ENCODE measurements at places on chromosomes 12 and 14.

GRCh38 chr12:74626397-74626796 lies 88.8 kb downstream of the ATXN7L3B start:
- DNase-seq: no peak

DNA sequence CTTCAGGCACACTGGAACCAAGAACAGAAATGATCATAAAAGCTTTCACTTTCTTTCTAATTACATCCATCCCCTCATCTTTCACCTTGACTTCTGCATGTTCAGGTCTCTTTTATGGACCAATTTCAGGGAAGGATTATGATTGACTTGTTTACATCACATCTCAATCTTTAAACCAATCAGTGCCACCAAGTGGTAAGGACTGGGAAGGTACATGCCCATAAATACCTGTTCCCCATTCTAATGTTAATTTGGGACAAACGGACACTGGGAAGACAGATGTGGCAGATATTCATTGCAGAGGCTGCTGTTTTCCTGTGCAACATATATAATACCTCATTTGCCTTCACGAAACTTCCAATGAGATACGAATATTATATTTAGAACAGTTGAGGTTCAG lies 978.1 kb downstream of the GALC start:
- DNase-seq: no peak

GRCh38 chr14:90649083-90649482 lies 167.1 kb downstream of the TTC7B start:
- DNase-seq: no peak

DNA sequence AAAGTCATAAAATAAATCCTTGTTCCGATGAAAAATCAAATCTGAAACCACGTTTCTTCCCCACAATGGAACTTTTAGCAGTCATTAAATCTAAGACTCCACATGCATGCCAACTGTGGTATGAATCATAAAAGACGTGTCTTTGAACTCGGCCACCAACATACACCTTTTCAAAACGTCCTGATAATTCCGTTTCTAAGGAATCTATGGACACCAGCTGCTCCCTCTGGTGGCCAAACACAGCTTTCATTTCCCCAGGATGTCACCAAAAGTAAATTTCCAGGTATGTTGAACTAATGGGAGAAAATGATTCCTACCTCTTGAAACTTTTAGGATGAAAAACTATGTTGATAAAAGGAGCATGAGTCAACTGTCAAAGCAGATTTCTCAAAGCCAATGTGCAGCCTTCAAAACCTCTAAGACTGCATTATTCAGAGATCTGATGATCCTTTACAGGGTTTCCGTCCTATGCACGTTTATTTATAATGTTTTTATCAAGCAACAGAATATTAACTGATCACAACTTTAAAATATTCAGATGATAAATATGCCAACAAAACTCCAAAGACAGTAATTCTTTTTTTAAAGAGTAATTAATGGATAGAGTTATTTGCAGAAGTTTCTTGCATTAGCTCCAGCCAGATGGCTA lies 96.2 kb downstream of the CIT start:
- no peak for DNase-seq

- peak; percentile 80 for DNase-seq
Observed at GRCh38 chr14:74506411-74506851, 12.9 kb downstream of the ISCA2 start.

DNA sequence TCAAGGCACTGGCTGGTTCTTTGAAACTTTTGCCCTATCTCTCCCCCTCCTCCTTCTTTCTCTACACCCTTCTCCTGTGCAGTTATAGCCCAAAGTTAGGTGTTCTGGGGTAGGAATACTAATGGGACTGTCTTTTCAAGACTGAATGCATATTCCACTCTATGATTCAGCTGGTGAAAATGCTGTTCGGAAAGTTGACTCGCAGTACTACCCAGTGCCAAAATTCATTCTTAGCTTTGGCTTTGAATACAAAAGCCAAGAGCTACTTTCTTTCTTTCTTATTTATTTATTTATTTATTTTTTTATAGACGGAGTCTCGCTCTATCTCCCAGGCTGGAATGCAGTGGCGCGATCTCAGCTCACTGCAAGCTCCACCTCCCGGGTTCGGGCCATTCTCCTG lies 249.2 kb downstream of the ETNK1 start:
- no peak for DNase-seq

GRCh38 chr12:84305144-84305543 lies 607.5 kb downstream of the SLC6A15 start:
- DNase-seq: no peak

GRCh38 chr12:94074980-94075629 lies 73.3 kb upstream of the PLXNC1 start:
- DNase-seq: no peak

GRCh38 chr12:39033782-39034181 lies 128.4 kb upstream of the CPNE8 start:
- DNase-seq: no peak

DNA sequence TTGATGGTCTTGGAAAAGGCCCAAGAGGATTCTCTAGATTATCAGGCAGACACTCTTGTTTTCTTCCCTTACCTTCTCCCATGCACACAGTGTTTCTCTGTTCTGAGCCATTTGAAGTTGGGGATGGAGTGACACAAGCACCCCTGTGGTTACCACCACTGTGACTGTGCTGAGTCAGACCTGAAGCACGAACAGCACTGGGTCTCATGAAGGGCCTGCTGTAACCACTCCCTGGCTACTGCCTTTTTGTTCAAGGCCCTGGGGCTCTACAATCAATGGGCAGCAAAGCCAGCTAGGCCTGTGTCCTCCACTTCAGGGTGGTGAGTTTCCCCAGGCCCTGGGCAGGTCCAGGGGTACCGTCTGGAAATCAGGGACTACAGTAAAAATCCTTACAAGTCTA lies 65.5 kb downstream of the TSPAN8 start:
- DNase-seq: no peak

DNA sequence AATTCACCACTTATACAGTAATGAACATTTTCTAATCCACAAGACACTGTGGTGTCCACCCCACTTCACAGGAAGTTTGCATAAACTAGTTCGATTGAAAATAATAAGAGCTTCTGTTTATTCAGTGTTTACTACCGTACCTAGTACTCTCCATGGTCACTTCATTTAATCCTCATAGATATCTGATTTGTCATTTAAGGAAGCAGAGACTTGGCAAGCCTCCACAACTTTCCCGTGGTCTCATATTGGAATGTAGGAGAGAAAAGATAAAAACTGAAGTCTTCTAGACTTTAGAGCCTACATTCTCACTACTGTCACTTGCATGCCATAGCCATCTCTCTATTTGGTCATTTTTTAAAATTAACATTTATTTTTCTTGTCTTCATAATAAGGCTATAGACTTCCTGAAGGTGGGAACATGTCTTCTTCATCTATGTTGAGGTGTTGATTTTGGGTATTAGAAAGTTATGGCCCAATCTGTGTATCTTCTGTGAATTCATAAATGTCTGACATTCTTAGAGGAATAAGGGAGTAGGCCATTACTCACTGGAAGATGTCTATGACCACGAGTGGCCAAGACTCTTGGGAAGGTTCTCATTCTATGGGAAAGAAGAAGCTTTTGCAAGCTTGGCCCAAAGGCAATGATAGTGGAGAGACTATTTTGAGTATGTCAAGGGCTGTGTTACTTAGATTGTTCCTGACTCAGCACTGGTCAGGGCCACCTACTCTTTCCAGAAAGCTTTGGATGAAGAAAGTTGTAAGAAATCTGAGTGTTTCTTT lies 423.7 kb downstream of the LRIG3 start:
- DNase-seq: no peak

GRCh38 chr12:50110762-50111351 lies 1.2 kb upstream of the COX14 start:
- peak; percentile 89 for DNase-seq

DNA sequence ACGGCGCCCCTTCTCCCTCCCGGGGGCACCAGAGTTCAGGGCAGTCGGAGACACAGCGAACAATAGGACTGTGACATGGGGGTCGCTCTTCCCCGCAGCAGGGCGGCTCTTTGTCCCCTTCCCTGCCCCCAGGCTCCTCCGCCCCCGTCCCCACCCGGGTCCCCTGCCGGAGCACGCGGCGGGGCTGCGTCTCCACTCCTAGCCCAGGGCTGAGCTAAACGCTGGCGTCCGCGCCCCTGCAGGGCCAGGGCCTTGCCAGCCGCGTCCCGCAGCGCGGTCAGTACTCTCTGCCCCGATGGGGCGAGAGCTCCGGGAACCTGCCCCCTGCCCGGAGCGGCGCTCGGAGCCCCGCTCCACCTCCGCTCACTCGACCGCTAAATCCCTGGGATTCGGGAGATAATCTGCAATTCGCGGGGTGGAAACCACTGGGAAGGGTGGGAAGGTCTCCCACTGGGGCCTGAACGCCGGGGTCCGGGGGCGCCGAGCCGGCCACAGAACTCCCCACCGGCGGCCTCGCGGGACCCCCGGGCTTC lies 825 bp upstream of the CCDC85C start:
- peak; percentile 91 for DNase-seq

- no peak for DNase-seq
Observed at GRCh38 chr12:58310809-58311622, 369.6 kb downstream of the ATP23 start.

DNA sequence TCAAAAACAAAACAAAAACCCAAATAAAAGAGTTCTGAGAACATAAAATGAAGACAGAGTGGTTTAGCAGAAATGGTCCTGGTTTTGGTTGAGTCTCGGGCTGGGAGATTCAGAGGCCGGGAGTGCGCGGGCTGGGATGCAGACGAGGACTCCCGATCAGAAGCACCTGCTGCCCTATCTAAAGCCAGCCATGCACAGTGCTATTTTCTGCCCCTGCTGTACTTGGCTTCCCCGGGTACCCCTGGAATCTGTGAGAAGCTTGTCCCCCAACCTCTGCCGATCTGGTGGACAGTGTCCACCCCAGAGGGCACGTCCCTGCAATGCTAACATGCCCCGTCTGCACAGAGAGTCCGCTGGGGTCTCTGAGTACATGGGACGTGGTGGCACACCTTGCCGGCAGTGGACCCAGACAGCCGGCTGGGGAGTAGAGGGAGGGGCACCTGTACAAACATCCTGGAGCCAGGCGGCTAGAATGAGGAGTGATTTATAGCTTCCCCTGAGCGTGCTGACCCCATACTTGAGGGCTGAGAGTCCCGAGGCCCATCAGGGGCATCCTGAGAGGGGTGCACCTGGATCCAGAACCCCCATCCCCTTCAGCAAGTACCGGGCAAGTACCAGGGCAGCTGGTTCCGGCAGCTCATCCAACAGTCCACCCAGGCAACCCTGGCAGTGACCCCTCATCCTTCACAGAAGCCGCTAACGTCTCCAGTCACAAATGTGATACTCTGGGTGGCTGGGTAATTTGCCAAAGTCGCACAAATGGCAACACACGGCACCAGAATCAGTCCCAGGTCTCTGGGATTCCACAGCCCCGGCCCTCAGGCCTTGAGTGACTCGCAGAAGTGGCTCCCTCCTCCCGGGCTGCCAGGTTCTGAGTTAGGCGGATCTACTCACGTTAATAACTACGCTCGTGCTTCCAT lies 37.1 kb downstream of the CHGA start:
- peak; percentile 66 for DNase-seq

DNA sequence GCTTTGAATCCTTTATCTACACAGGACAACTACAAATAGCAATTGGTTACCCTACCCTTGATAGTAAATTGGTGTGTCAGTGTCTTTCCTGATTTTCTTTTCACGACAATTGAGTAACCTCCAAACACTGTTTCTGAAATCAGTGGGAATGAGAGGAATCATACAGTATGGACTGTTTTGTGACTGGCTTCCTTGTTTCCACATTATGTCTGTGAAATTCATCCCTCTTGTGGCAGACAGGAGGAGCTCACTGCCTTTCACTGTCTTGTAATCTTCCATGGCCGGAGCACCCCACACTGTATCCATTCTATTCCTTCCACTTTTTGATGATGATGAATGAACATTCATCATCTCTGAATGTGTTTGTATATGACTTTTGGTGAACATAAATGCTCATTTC lies 164.0 kb upstream of the PZP start:
- no peak for DNase-seq

- no peak for DNase-seq
Observed at GRCh38 chr14:45699471-45699870, 446.5 kb upstream of the MIS18BP1 start.

- no peak for DNase-seq
Observed at GRCh38 chr12:67070604-67071003, 198.6 kb upstream of the CAND1 start.

GRCh38 chr14:72165229-72165698 lies 233.0 kb downstream of the RGS6 start:
- no peak for DNase-seq

- DNase-seq: no peak
Observed at GRCh38 chr12:103832048-103832997, 8.7 kb downstream of the NT5DC3 start.

- DNase-seq: no peak
Observed at GRCh38 chr12:9751204-9752144, 9.2 kb downstream of the CD69 start.

DNA sequence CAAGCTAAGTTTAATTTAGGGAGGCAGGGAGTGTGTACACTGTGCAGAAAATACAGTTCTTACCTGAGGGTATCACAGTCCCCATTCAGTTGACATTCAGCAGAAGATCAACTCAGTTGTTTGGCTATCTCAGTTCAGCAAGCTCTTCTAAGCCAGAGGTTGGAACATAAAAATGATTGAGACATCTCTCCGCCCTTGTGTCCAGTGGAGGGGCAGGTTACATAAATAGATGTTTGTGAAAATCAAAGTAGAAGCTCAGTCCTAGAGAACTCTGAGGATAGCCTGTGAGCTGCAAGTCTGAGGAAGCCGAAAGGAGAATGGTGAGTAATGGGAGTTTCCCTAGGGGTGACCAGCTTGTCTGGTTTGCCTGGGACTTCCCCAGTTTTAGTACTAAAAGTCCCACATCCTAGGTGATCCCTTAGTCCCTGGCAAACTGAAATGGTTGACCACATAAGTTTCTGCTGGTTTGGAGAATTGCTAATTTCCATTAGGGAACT lies 251.4 kb upstream of the ATP2B1 start:
- DNase-seq: no peak

DNA sequence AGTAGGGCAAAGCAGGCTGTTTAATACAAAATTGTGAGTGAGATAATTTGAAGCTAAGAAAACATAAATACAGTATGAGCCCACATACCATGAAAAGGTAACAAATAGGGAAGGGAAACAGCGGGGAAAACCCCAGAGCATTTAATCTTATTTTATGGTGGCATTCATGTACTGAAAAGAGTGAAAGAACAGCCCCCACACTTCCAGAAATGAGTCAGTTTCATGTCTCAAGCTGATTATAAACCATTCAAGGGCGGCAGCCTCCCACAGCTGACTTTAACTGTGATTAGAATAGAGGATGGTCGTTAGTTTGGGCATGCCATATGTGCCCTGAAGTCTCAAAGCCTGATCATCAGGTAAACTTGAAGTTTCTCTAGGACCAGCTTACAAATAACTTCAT lies 64.5 kb downstream of the FOXG1 start:
- DNase-seq: no peak

- no peak for DNase-seq
Observed at GRCh38 chr12:78804262-78804661, 60.3 kb upstream of the SYT1 start.

DNA sequence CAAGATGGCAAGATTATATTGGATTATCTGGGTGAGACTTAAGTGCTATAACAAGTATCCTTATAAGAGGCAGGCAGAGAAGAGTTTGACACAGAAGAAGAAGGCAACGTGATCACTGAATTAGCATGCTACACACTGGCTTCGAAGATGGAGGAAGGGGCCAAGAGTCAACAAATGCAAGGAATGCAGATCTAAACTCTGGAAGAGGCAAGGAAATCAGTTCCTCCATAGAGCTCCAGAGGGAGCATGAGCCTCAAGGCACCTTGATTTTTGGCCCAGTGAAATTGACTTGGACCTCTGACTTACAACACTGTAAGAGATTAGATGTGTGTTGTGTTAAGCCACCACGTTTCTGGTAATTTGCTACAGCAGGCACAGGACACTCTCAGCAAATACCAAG lies 536.4 kb upstream of the SEL1L start:
- DNase-seq: no peak

- DNase-seq: no peak
Observed at GRCh38 chr14:65346895-65347294, 65.6 kb upstream of the FUT8 start.
